ENCODE measurements at places on chromosomes 11 and 22. TPM values are rescaled to one million over a fixed set of nuclear protein-coding genes. Genes with fewer than 3 reads are reported as not detected.
A peak's percentile ranks its signal among the peaks of the same experiment; 100 is the strongest.

DNA sequence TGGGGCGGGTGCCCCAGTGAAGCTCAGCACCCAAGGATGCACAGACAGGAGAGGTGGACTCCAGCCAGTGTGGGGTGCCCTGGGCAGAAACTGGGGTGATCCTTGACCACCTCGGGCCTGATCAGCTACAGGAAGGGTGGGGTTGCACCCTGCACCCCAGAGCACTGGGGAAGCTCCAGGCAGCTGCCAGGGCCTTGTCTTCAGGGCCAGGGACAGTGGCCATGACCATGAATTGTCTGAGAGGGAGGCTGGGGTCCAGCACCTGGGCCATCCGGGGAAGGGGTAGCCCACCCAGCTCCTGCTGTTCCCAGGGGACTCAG, 17.6 kb downstream of the IL17REL start:
- no peak for DNase-seq

- DNase-seq, result peak; percentile 65
These were observed 20.8 kb downstream of the BID start for GRCh38 chr22:17753401-17753989.

The CECR2 gene
- total RNA-seq, result 2.3 TPM

DNA sequence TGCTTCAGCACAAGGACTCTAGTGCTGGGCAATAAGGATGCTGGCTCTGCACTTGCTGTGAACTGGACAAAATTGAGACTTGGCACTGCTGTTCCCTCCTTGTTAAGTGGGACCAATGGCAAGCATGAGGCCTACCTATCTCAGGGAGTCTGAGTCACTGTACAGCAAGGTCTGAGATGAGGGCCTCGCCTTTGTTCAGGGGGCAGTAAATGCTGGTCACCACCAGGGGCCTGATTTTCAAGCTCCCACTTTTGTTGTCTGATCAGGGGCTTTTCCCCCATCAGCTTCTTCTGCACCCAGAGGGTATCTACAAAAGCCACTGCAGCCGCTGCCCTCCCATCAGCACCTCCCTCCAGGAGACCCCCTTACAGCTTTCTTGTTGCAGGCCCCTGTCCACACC, 22.8 kb downstream of the DHCR7 start:
- no peak for DNase-seq

- no peak for DNase-seq
These were observed 526.3 kb upstream of the LRRC4C start for GRCh38 chr11:41985799-41986198.

DNA sequence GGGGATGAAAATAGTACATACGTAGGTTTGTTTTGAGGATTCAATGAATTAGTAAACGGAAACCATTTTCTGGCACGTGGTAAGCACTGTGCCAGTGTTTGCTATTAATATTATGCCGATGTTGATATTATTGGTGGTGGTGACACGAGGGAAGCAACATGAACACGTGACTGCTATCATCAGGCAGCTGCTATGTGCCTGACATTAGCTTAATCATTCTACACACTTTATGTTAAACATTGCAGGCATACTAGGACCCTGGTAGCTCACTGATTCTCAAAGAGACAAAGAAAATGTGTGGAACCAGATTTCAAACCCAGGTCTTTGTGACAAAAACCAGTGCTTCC, 656 bp downstream of the SRRD start:
- DNase-seq, result peak; percentile 17

The FKBP2 gene
- total RNA-seq, result 18.8 TPM

The SCUBE1 gene
- total RNA-seq, result 1.4 TPM

GRCh38 chr22:38456841-38457699, 2.1 kb upstream of the KCNJ4 start:
- DNase-seq, result no peak

- DNase-seq, result no peak
These were observed 103.5 kb downstream of the LDLRAD3 start for GRCh38 chr11:36047344-36047743.
